ENCODE measurements at places on chromosomes 16 and 17.

DNA sequence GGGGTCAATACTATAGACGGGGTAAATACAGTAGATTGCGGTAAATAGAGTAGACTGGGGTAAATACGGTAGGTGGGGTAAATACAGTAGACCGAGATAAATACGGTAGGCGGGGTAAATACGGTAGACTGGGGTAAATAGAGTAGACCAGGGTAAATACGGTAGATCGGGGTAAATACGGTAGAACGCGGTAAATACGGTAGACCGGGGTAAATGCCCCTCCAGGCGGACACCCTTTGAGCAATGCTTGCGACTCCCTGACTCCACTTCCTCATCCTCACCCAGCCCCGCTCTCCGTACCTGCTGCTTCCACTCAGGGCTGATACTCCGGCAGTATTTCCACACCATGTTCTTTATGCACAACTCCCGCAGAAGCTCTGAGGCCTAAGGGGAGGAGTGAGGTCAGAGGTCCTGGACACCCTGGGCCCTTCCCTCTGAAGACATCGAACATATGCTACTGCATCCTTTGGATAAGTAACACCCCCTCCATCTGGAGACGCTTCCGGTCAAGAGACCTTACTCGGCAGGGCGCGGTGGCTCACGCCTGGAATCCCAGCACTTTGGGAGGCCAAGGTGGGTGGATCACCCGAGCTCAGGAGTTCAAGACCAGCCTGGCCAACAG is 13.3 kb upstream of the CRK start:
- no peak for DNase-seq

GRCh38 chr16:30030841-30031413 is at the start of gene TLCD3B:
TLCD3B (minus strand) TSS chr16:30031271; CDS start chr16:30030527, 744 bp downstream.
- no peak for DNase-seq

DNA sequence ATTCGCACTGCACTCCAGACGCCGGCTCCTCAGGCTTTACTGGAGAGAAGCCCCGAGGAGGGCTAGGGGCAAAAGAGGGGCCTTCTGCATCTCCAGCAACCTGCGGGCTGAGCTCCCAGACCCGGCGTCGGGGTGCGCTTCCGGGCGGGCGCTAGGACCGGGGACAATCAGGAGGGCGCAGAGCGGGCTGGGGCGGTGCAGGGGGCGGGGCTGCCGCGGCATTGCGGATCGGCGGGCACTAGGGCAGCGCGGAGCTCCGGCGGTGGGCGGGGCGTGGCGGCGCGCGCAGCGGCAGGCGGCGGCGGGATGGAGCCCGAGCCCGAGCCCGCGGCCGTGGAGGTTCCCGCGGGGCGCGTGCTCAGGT is at the start of gene TSEN54:
Gene TSEN54, plus strand, starts transcription at position 274 of the 364 bp plus-strand sequence. Its CDS starts 33 bp downstream, at position 307.
- peak; percentile 47 for DNase-seq

- DNase-seq, result no peak
Observed at GRCh38 chr17:29461483-29462206, 71.5 kb downstream of the TAOK1 start.

GRCh38 chr17:34503528-34504195 is 75.7 kb upstream of the TMEM132E start:
- DNase-seq, result no peak

- DNase-seq, result no peak
Observed at GRCh38 chr16:10564591-10564990, 15.8 kb downstream of the EMP2 start.

DNA sequence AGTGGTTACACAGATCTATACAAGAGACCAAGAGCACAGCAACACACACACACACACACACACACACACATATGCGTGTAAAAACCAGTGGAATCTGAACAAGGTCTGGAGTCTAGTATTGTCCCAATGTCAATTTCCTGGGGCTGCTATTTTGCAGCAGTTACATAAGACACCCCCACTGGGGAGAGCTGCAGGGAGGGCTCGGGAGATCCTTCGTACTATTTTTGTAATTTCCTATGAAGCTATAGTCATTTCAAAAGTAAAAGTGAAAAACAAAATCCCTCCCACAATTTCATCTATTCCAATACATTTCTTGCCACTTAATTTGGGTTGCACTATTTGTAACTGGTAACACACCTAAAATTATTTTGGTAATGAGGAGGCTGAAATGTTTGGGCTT is 68.5 kb downstream of the C16orf95 start:
- no peak for DNase-seq

- DNase-seq, result no peak
Observed at GRCh38 chr17:58694826-58695225, 2.4 kb downstream of the RAD51C start.

DNA sequence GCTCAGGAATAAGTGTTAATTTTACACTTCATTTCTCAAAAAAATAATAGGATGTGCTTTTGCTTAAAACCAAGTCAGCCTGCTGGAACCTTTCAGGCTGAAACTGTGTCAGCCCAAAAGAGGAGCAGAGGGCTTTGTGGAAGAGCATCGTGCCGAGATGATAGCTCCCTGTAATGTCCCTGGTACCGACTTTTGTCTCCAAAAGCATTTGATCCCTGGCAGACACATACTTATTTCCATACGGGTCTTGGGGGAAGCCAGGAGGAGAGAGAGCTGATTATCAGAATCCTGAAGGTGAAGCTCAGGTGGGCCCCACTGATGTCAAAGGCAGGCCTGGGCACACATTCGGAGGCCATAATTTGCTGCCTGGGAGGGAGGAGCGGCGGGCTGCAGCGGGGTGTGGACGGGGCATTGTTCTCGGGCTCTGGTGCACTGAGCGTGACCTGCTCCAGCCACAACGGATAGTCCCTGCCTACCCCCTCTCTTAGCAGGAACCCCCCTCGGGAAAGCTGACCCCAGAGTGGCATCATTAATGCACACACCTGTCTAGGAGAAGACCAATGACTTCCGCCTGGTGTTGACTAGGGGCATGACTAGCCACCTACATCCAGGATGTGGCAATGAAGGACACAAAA is 155.9 kb downstream of the C16orf78 start:
- DNase-seq, result no peak

GRCh38 chr16:67183-67791 is 5.1 kb downstream of the RHBDF1 start:
- DNase-seq, result no peak

DNA sequence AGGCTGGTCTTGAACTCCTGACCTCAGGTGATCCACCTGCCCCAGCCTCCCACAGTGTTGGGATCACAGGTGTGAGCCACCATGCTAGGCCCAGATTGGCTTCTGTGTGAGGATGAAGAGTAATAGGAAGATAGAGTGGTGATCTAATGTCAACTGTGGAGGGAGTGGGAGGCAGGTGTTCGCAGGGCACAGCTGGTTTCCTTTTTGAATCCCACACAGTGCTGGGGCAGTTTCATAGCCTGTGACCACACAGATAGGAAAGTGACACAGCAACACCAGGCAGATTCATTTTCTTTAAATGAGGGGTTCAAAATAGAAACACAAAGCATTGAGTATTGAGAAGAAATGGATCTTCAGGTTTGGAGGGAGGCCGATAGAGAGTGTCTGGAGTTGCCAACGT is 540.3 kb downstream of the WWOX start:
- DNase-seq, result no peak

GRCh38 chr16:6160871-6161270 is 1063.3 kb upstream of the EEF2KMT start:
- DNase-seq, result no peak

DNA sequence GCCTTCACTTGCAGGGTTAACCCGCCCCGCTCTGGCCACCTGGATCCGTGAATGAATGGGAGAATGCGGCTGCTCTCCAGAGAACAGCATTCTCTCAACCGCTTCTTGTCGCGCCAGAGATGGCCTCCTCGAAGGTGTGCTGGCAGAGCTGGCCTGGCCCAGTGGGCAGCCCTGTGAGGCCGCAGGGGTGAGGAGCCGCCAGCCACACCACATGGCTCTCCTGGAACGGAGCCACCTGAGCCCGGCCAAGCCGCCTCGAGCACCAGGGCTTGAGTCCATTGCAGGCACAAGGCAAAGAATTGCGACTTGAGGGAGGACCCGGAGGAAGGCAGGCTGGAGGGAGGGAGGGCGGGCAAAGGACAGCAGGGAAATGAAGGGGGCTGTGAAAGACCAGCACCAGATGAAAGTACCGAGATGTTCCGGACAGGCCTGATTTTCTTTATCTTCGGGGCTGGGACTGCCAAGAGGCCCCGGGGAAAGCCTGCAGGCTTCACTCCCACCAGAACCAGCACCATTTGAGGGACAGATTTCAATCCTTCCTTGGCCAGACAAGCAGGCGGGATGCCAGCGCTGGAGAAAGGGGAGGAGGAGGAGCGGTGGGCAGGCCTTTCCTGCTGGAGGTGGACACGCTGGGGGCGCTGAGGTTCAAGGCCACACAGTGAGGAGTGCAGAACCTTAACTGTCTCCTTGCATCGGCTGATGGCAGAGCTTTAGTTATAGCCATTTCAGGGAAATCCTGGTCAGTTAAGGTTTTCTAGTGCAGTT is 69.4 kb downstream of the MRC2 start:
- DNase-seq, result no peak

GRCh38 chr17:681738-682529 is 32.7 kb downstream of the VPS53 start:
- DNase-seq, result no peak

DNA sequence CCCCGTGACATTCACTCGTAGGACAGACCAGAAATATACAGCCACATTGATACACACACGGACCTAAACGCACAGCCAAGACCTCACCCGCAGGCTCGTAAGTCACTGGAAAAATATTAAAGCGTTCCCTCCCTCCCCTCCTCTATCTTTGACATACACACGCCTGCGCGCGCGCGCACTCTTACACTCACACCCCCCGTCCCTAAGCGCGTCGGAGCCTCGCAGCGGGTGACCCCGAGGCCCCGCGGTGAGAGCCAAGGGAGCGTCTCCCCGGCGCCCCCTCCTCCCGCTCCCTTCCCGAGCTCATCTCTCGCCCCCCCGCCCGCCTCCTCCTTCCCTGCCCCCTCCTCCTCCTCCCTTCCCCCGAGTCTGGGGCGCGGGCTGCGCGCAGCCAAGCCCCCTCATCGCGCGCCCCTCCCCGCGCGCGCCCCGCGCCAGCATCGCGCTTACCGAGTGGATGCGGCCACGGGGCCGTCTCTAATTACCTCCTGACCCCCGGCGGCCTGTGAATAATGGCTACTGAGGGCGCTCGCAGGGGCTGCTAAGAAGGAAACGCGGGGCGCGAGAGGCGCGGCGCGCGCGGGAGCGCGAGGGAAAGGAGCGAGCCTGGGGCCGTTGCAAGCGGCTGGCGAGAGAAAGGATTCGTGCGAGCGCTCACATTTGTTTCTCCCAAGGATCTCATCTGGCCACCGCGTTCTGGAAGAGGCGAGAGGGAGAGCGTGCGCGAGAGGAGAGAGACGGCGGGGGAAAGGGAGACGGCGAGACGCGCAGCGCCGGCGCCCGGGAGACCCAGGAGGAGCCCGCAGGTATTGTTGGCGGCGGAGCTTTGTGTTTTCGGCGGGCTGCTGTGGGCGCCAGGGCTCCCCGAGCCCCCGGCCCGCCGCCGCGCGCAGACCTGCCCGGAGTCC is 42.4 kb downstream of the RAI1 start:
- no peak for DNase-seq

GRCh38 chr17:1783834-1784611 is 22.2 kb downstream of the SERPINF1 start:
- DNase-seq, result no peak

GRCh38 chr16:8905795-8906591 is 23.8 kb downstream of the LITAFD start:
- no peak for DNase-seq

GRCh38 chr17:83081684-83082201 is 2.3 kb downstream of the METRNL start:
- no peak for DNase-seq

- DNase-seq, result peak; percentile 61
Observed at GRCh38 chr16:180681-181564, 664 bp downstream of the HBQ1 start.

- DNase-seq, result no peak
Observed at GRCh38 chr17:80005360-80006338, 30.0 kb downstream of the TBC1D16 start.

- no peak for DNase-seq
Observed at GRCh38 chr16:11253009-11253994, 2.7 kb downstream of the SOCS1 start.

GRCh38 chr17:65749479-65749878 is 188.0 kb upstream of the AXIN2 start:
- no peak for DNase-seq

GRCh38 chr17:42772945-42773289 is 332 bp upstream of the VPS25 start:
- no peak for DNase-seq

DNA sequence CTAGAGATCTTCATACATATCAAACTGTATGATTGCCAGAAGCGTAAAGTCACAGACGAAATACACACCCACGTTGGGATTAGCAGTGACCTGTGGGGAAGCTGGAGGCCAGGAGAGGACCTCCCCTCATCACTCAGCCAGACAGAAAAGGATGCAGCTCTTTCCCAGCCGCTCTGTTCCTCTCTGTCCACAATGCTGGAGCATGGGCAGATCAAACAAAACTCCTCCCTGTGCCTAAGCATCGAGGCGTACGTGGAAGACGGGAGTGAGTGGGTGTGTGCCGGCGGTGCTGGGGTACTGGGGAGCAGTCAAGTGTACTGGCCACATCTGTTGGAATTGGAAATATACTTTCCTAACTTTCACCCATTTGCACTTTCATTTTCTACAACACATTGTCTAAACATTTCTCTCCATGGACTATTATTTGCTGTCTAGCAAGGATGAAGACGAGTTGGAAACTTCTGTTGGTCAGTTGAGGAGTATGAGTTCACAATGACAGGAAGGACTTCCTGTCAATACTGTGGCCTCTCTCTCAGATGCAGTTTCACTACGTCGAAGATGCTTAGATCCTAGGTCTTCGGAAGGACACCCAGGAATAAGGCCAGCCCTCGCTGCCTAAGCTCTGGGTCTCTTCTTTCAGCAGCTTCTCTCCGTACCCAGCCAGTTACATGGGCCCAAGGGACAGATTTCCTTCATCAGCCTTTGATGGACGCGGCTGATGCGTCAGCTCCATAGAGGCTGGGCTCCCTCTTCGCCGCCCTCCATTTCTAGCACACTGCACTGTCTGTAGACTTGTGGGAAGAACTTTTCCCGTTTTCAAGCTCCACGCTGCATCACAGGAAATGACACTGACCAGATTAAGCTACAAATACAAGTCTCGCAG is 30.6 kb upstream of the ENDOV start:
- DNase-seq, result no peak

- DNase-seq, result no peak
Observed at GRCh38 chr17:18967916-18968315, 16.0 kb downstream of the SLC5A10 start.

GRCh38 chr17:67328026-67328425 is 38.4 kb downstream of the PSMD12 start:
- no peak for DNase-seq

DNA sequence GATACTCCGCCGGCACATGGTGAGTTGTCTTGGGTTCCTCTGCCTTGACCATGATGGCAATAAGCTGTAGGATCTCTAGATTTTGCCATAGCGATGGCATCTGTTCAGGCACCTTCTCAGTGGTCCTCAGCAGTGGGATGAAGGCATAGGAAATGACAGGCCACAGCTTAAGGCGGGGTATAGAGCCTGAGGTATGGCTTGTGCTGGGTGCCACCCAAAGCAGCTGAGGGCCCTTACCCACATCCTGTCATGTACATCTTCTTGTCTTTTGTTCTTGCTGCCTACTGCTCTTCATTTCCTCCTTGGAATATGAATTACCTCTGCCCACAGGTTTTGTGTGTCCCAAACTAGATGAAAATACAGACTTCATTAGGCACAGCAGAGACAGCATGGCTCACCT is 29.5 kb downstream of the KAT7 start:
- no peak for DNase-seq

Measured in NCI-H1436 treated with DMSO at 0.1 percent for 48 hours (cell line).